ENCODE measurements at places on chromosomes 11 and 22. TPM values are rescaled to one million over a fixed set of nuclear protein-coding genes. Genes with fewer than 3 reads are reported as not detected.

DNA sequence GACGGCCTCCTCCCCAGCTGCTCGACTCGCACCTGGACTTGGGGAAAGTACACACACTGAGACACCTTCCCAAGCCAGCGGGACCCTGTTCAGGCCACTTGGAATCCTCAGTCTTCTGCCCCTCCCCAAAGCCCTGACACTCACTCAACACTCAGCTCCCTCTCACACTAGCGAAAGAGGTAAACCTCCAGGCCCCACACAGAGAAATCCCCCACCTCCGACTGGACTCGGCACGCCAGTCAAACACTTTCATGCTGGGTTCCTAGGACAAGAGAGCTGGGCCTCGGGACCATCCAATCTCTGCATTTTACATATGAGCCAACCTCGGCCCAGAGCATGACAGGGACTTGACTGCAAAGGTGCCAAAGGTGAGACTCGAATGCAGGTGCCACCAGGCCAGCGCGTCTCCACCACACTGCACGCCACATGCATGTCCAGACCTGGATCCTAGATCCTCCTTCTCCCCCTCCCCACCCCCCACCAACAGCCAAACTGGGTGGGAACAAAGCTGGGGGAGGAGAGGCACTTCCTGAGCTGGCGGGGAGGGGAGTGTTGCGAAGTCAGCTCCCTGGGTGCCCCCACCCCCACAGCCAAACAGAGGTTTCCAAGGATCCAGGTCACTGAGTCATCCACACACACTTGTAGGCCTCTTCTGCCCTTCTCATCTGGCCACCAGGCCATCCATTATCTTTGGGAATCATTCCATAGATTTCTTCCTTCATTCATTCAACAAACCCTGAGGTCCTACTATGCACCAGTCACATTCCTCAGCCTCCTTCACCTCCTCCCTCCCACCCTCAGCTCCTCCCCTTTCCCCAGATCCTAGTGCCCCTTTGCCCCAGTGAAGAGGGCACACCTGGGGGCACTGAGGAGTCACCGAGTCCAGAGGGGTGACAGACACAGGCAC, 10.7 kb upstream of the CD5 start:
- H3K27ac ChIP-seq, result no peak overlapping the region
- no peaks in the 10 kb centered on the region for H3K36me3 ChIP-seq
- DNase-seq, result no peak
- H3K27me3 ChIP-seq, result no peaks in the 10 kb centered on the region

DNA sequence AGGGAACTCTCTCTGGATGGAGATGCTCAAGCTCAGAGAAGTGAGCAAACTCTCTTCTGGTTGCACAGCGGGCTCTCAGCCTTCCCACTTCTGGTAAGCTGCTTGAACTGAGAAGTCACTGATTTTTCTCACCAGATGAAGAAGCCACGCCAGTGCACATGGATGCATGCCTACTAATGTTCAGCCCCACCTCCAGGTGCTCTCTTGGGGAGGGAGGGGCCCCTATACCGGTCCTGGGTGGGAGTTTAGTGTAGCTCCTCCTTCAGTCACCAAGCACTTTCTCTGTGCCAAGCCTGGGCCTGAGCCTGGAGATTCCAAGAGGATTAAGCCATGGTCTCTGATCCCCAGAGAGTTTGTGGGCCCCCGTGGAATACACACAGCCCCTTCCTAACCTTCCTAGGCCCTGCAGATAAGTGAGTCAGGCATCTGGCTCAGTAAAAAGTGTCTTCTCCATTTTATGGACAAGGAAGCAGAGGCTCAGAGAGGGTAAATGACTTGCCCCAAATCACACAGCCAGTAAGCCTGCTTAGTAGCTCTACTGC, 142.2 kb downstream of the ST3GAL4 start:
- H3K27ac ChIP-seq, result no peak overlapping the region
- peaks cover 10% of the 10 kb centered on the region for H3K27me3 ChIP-seq
- H3K36me3 ChIP-seq, result no peaks in the 10 kb centered on the region
- no peak overlapping the region for H3K4me3 ChIP-seq
- DNase-seq, result no peak

GRCh38 chr11:66417000-66417399, 3.8 kb upstream of the NPAS4 start:
- peaks cover 51% of the 10 kb centered on the region for H3K4me1 ChIP-seq
- no peak overlapping the region for H3K4me3 ChIP-seq
- no peaks in the 10 kb centered on the region for H3K36me3 ChIP-seq
- DNase-seq, result no peak
- peaks cover 37% of the 10 kb centered on the region for H3K27me3 ChIP-seq
- no peak overlapping the region for H3K27ac ChIP-seq

- DNase-seq, result no peak
- no peaks in the 10 kb centered on the region for H3K36me3 ChIP-seq
- H3K4me3 ChIP-seq, result no peak overlapping the region
- no peaks in the 10 kb centered on the region for H3K27me3 ChIP-seq
Observed at GRCh38 chr11:104645261-104646222, 252.7 kb downstream of the CASP12 start.

DNA sequence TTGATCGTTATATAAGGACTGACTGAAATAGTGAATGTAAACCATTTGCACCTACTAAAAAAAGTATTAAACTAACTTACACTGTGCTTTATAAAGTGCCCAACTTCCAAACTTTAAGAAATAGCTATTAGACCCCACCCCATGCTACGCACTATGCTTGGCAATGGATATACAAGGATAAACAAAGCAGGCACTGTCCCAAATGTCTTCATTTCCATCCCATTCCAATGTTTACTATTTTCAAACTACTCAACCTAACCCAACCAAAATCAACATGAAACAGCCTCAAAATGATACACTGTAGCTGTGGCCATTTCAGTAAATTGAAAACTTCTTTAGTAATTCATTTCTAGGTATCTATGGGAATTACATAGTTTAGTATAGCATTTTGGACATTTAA, 12.5 kb downstream of the PHF21A start:
- H3K36me3 ChIP-seq, result no peaks in the 10 kb centered on the region
- no peaks in the 10 kb centered on the region for H3K27me3 ChIP-seq
- H3K27ac ChIP-seq, result no peak overlapping the region
- no peak for DNase-seq
- H3K4me3 ChIP-seq, result no peak overlapping the region
- peaks cover 72% of the 10 kb centered on the region for H3K4me1 ChIP-seq

GRAMD1B gene
- total RNA-seq, result 19.3 TPM

PACSIN3 gene
- total RNA-seq, result 38.4 TPM

KRTAP5-7 gene
- not detected for total RNA-seq

TEX12 gene
- total RNA-seq, result 2.0 TPM
